ENCODE measurements at places on chromosomes 2 and 18. TPM values are rescaled to one million over a fixed set of nuclear protein-coding genes. Genes with fewer than 3 reads are reported as not detected.

- peaks cover 3% of the 10 kb centered on the region for H3K27me3 ChIP-seq
- no peaks in the 10 kb centered on the region for H3K36me3 ChIP-seq
- H3K4me1 ChIP-seq = no peaks in the 10 kb centered on the region
- DNase-seq = no peak
These were observed 17.5 kb upstream of the CCL20 start for GRCh38 chr2:227796045-227796711.

DNA sequence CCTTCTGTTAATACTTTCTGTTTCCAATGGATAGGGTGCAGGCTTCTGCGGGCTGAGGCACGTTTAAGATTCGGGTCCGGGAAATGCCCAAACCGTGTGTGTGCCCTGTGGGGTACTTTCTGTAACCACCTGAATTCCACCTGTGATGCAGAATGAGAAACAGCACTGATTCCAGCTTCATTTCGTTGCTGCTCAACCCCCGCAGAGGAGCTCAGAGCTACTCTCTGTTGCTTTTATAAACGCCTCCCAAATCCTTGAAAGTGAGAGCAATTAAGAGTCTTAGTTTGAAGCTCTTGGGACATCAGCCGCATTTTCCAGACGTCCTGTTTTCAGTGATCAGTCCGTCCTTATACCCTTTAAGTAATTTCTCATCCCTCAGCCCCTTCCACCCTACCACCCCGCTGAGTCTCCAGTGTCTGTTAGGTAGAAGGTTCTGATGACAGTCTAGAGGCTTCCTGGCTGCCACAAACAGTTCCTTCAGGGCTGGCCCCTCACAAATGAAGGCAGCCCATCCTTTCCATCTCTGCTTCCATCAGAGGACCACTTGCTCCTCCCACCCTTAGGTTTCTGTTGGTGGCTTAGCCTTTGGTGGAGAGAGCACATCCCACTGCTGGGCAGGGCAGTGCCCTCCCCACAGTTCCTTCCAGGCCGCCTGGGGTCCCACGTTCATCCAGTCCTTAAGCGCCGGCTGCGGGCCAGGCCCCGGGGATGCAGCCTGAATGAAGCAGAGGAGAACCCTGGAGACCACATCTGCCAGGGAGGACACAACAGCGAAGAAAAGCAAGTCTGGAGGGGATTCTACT is 230.1 kb downstream of the SEPTIN10 start:
- H3K27ac ChIP-seq = no peak overlapping the region
- no peaks in the 10 kb centered on the region for H3K27me3 ChIP-seq
- no peak overlapping the region for H3K4me3 ChIP-seq

GRCh38 chr2:176149481-176149938 is 1.8 kb upstream of the HOXD4 start:
- no peaks in the 10 kb centered on the region for H3K4me1 ChIP-seq
- no peak for DNase-seq
- no peak overlapping the region for H3K27ac ChIP-seq
- no peak overlapping the region for H3K4me3 ChIP-seq

GRCh38 chr2:149089068-149089467 is 50.6 kb downstream of the LYPD6B start:
- peaks cover 39% of the 10 kb centered on the region for H3K27me3 ChIP-seq
- H3K4me1 ChIP-seq = peaks cover 2% of the 10 kb centered on the region
- DNase-seq = no peak
- H3K4me3 ChIP-seq = no peak overlapping the region

DNA sequence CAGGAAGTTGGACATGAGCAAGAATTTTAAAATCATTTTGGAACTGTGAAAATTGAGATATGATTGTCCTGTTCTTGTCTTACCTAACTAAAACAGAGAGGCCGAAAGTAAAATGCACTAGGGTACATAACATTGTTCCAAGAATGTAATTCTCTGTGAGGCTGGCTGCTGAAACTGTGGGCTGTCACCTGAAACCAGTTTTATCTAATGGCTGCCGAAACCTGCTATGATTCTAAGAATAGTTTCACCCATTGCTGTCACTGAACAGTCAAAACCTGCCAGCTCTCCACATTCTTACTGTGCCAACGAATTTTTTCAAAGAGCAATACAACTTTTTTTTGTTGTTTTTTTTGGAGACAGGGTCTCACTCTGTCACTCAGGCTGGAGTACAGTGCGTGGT is 119.3 kb upstream of the ZSWIM2 start:
- H3K27ac ChIP-seq = no peak overlapping the region
- no peak for DNase-seq
- H3K4me3 ChIP-seq = no peak overlapping the region
- no peaks in the 10 kb centered on the region for H3K27me3 ChIP-seq

DNA sequence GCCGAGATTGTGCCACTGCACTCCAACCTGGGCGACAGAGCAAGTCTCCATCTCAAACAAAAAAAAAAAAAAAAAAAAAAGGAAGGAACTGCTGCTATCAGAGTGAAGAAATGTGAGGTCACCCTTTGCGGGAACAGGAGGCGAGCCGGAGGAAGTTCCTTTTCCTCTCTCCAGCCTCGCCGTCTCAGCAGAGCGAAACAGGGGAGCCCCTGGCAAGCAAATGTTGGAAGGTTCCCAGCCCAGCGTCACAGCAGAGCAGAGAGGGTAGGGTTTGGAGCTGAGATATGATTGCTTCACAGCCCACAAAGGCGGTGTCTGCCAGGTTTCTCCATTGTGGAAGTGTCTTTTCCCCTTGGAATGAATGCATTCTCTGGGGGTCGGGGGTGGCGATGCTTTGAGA is 28.5 kb downstream of the SLC20A1 start:
- peaks cover 4% of the 10 kb centered on the region for H3K4me1 ChIP-seq
- H3K36me3 ChIP-seq = peaks cover 1% of the 10 kb centered on the region
- no peak for DNase-seq
- H3K27me3 ChIP-seq = peaks cover 8% of the 10 kb centered on the region
- H3K27ac ChIP-seq = no peak overlapping the region

The ALMS1 gene
- total RNA-seq = 21.6 TPM

The SPIRE1 gene
- 19.0 TPM for total RNA-seq

All from activated T-helper 2 cell treated with anti-CD3 and anti-CD28 coated beads, Interferon-gamma antibody, Interleukin-2, Interleukin-4, amounts not matched to agents 10 μg/mL and 5 μg/mL and 100 μg/mL, durations not matched to agents 14 hours and 24 hours and 36 hours (primary cell).